ENCODE measurements at places on chromosomes 12 and 14.

DNA sequence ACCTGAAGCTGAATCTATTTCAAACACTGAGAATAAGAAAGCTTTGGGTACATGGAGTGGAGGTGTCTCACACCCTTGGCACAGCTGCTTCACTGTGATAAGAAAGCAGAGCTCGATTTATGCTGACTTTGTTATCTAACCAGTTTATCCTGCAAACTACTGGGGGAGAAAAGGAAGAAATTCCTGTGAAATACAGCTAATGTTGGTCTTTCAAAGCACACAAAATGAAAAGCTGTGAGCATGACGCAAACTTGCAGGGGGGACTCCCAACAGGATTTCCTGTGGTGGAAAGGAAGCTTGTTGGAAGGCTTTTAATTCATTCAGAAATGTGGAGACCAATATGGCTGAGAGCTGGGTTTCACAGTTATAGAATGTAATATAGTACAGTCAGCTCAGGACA, 53.4 kb downstream of the SRGAP1 start:
- no peak for DNase-seq

GRCh38 chr12:110798461-110798860, 48.3 kb upstream of the CCDC63 start:
- no peak for DNase-seq

DNA sequence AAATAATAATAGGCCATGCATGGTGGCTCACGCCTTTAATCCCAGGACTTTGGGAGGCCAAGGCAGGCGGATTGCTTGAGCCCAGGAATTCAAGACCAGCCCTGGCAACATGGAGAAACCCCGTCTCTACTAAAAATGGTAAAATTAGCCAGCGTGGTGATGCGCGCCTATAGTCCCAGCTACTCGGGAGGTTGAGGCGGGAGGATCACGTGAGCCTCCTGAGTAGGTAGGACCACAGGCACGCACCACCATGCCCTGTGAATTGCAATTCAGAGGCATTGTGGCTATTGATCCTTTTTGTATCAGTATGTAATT, 2.3 kb downstream of the ARHGDIB start:
- no peak for DNase-seq

GRCh38 chr14:102930138-102930752, 7.8 kb downstream of the AMN start:
- no peak for DNase-seq

GRCh38 chr14:104642540-104642868, 37.9 kb upstream of the TMEM179 start:
- no peak for DNase-seq

DNA sequence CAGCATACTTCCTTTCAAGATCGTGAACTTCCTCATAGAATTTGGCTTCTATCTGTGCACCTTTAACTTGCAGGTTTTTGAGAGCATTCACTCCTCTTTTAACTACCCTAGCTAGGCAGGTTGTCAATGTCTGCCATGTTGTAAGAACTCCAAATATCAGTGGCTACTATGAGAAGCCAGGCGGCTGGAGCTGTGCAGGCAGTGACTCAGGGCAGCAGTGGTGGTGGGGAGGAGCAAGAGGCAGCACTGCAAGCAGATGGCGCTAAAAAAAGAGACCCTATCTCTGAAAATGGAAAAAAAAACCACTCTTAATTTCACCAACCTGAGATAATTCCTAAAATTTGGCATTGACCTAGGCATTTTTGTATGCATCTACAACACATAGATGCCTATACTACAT, 28.5 kb downstream of the YARS2 start:
- no peak for DNase-seq

GRCh38 chr14:26872515-26873361, 274.9 kb upstream of the NOVA1 start:
- no peak for DNase-seq

- DNase-seq = no peak
Measured at GRCh38 chr12:105069936-105070702, 14.1 kb downstream of the ALDH1L2 start.

DNA sequence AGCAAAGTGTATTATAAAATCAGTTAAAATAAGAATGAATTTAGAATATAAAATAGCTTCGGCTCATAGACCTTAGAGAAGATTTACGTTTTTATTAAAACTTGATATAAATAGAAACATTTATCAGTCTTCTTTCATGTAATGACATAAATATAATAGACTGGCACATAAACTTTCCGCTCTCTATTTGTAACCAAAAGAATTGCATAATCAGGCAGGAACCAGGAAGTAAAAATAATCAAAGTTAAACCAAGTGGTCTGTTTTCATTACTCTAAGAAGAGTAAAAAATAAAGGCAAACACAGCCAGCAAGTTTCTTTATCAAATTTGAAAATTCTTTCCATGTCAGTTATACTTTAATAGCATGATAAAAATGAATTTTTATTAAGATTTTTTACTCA, 46.3 kb upstream of the ATP2A2 start:
- no peak for DNase-seq

DNA sequence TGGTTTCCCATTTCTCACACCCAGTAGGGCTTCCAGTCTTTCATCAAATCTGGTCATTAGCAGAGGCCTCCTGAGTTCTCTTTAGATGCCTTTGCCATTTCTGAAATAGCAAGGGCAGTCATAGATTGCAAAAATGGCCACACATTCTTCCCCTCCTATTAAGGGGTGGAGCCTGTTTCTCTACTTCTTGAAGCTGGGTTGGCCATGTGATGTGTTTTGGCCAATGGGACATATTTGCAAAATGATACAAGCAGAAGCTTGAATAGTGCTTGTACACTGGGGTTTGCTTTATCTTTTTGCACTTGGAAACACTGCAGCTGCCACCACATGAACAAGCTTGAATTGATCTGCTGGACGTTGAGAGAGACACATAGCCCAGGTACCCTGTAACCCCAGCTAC, 109.3 kb downstream of the VRK1 start:
- no peak for DNase-seq

- no peak for DNase-seq
Measured at GRCh38 chr12:116459011-116459875, 99.9 kb upstream of the MAP1LC3B2 start.

GRCh38 chr12:69671597-69671996, 27.5 kb downstream of the BEST3 start:
- DNase-seq = no peak

DNA sequence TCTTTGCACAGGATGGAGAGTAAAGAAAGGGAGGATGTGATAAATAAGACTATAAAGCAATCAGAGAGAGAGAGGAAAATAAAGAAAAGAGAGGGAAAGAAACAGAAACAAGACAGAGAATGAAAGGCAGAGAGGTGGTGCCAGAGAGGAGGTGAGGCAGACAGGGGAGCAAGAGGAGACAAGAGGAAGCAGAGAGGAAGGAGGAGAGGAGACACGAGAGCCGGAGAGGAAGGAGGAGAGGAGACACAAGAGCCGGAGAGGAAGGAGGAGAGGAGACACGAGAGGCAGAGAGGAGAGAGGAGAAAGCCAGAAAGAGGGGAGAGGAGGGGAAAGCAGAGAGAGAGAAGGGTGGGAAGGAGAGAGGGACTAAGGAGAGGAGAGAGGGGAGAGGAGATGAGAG, 125.2 kb downstream of the PAPOLA start:
- DNase-seq = no peak

GRCh38 chr14:92121207-92121669, 268 bp downstream of the NDUFB1 start:
- no peak for DNase-seq

DNA sequence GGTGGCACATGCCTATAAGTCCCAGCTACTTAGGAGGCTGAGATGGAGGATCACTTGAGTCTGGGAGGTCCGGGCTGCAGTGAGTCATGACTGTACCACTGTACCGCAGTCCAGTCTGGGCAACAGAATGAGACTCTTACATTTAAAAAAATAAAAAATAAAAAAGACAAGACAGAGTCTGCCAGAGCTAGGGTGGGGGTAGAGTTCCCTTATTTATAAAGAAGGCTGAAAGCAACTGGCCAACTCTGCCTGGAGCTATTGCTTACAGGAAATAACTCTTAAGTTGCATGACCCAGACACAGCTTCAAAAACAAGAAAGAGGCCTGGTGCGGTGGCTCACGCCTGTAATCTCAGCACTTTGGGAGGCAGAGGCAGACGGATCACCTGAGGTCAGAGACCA, 31.5 kb downstream of the NUMB start:
- no peak for DNase-seq

- DNase-seq = peak; percentile 16
Measured at GRCh38 chr12:123271001-123271668, 521 bp downstream of the CDK2AP1 start.

DNA sequence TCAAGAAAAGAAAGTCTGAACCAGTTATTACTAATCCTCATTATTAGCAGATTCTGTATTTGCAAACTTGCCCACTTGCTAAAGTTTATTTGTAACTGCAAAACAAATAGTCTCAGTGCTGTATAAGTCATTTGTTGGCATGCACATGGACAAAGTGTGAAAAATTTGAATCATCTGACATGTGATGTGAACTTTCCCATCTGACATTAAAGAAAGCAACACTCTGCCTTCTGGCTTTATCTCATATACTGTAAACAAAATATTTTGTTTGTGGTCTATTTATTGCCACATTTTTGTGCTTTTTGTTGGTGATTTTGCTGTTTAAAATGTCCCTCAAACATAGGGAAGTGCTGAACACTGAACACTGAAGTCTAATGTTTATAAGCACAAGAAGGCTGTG, 513.8 kb downstream of the RPL10L start:
- no peak for DNase-seq

- peak; percentile 2 for DNase-seq
Measured at GRCh38 chr12:51590347-51591015, 552 bp upstream of the SCN8A start.

DNA sequence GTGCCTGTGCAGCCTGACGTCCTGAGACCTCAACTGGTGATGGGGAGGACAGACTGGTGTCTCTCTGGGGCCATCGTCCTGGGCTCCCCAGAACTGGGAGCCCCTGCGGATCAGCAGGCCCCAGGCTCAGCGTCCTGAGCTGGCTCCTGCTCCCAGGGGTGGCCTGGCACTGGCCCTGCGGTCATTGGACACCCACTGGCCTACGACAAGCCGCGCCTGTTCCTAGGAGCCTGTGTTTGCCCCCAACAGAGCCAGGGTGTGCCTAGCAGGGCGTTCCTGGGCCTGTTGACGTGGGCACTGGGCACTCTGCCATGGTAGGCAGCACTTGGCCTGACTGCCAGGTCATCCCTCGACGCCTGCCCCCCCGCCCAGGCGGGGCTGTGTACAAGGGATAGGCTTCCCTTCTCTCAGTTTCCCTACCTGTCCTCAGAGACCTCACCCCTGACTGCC, 8.4 kb downstream of the ADSS1 start:
- no peak for DNase-seq

- no peak for DNase-seq
Measured at GRCh38 chr12:125129591-125130255, 64.5 kb downstream of the AACS start.

All from KG1 (cell line).